Right renal cortex interstitium (tissue), 3 donors: ENCODE measurements at places on chromosomes 16 and 17. TPM values are rescaled to one million over a fixed set of nuclear protein-coding genes. Genes with fewer than 3 reads are reported as not detected.

GRCh38 chr16:25010542-25010941 lies 4.6 kb downstream of the ARHGAP17 start:
- DNase-seq = no peak

GRCh38 chr17:48150597-48151001 lies 43.0 kb downstream of the SNX11 start:
- no peak for DNase-seq

DNA sequence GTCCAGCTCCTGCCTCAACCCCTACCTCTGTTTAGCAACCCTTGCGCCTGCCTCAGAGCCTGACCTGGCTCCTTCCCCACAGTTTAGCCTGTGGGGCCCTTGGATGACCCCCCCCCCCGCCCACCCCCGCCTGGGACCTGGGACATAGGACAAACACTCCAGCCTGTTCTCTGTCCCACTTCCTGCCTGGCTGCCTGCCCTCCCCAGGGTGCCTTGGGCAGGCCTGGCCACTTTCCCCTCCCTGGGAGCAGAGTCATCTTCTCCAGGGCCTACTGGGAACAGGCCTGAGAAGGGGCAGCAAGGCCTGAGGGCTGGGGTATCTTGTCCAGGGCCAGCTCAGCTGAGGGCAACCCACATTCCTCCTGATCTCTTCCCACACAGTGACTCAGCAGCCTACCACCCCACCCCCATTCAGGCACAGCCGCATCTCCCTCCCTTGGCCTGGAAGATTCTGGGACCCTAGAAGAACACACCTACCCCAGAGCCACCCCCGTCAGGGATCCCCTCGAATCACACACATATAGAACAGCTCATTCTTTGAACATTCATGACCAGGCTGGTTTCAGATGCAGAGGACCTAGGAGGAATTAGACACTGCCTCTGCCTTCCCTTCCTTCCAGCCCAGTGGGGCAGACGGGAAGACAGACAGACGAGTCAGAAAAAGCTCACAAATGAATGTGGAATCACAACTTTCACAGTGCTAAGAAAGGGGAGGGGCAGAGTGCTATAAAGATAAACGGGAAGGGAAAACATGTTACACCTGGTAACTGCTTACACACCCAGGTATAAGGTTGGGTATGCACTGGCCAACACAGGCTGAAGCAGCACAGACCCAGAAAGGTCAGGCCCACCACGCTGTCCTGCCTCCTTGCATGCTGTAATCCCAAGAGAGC lies 6.0 kb downstream of the FHOD1 start:
- no peak for DNase-seq

DNA sequence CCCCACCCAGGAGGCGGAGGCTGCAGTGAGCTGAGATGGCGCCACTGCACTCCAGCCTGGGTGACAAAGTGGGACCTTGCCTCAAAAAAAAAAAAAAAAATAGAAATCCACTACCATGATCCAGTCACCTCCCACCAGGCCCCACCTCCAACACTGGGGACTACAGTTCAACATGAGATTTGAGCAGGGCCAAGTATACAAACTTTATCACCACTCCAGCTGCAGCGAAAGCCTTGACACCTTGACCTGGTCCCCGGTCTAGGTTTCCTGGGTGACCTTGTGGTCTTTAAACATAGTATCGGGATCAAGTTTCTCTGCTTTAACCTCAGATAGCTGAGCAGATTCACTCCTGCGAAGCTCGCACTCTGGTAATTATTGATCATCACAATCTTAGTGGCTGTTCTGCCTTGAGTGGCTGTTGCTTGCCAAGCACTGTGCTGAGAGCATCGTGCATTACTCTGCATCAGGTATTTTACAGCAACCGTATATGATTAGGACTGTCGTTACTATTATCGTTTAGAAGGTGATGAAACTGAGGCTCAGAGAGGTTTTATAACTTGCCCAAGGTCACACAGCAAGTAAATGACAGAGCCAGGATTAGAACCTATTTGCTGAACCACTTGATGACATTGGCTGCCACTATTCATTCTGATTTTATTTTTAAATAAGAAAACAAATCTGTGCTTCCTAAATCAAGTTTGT lies 50.3 kb upstream of the MEAK7 start:
- DNase-seq = no peak

The HSPB9 gene
- polyA plus RNA-seq = 0.17 TPM

DNA sequence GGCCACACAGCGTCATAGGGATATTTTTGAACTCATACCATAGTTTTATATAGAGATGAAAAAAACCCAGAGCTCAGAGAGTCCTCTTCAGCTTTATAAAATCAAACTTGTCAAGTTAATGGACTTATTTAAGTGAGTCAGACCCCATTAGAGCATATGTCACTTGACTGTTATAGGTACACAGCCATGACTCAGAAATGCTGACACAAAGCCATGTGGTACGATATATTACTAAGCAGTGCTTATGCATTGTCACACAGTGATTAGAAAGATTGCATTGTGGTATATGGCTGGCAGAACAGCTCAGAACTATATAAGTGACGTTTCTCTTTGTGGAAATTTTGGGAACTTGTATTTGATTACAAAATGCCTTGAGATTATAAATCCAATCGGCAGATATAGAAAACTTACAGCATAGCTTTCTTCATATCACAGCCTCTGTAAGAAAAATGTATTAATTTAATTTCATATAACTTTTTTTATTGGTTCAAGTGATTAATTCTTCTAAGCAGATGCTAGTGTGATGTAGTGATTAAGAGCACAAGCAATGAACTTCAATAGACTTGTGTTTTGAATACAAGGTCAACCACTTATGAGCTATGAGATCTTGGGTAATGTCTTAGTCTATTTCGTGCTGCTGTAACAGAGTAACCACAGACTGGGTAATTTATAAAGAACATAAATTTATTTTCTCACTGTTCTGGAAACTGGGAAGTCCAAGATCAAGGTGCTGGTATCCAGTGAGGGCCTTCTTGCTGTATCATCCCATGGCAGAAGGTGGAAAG lies 25.8 kb upstream of the GINS3 start:
- DNase-seq = no peak
